Epithelial cell of esophagus (primary cell): ENCODE measurements at places on chromosomes 7 and 10.

DNA sequence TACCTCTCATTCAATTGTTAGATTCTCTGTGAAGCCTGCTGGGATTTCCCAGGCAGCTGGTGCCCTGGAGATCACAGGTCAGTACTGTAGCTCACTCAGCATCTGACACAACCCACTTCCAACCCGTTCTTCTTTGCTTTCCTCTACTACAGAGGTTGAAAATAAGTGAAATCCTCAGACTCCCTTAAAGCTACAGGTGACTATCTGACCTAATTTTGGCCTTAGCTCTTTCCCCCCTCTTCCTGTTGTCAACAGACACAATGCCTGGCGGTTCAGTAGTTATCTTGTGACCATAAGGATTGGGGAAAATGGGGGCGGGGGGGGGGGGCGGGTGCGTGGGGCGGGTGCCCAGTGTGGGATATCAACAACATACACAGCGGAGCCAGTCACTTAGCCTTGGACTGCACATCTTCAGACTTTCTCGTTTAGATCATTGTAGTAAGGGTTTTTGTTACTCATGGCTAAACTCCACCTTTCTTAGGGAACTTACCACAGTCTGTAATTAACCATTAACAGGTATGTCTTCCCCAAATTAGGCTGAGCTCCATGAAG lies 37.8 kb downstream of the MTPN start:
- DNase-seq, result no peak

DNA sequence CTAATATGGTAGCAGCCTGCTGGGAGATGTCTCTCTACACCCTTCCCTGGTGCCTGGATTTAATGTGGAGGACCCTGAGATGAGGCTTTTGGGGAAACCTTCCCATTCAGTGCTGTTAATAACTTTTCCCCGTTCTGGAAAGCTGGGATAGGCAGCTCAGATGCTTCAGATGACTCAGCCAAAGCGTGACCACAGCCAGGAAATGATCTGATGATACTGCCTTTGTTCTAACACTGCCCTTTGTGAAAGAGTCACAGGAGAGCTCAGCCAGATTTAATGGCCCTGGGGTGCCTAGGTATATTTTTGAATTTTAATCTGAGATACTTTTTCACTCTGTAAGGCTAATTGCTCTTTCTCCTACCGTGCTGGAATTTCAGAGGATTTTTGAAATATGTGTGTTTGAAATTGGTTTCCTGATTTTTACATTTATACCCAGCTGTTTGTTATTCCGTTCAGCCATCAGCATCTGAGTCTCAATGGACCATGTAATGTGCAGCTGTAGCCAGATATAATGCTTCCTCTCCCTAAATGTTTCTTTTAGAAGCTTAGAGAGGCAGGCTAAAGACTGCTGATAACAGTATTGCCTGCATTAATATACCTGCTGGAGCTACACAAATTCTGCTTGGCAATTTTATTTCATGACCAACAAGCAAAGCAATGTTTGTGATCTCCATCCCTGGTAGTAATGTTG lies 17.8 kb downstream of the CELF2 start:
- DNase-seq, result peak; percentile 87

DNA sequence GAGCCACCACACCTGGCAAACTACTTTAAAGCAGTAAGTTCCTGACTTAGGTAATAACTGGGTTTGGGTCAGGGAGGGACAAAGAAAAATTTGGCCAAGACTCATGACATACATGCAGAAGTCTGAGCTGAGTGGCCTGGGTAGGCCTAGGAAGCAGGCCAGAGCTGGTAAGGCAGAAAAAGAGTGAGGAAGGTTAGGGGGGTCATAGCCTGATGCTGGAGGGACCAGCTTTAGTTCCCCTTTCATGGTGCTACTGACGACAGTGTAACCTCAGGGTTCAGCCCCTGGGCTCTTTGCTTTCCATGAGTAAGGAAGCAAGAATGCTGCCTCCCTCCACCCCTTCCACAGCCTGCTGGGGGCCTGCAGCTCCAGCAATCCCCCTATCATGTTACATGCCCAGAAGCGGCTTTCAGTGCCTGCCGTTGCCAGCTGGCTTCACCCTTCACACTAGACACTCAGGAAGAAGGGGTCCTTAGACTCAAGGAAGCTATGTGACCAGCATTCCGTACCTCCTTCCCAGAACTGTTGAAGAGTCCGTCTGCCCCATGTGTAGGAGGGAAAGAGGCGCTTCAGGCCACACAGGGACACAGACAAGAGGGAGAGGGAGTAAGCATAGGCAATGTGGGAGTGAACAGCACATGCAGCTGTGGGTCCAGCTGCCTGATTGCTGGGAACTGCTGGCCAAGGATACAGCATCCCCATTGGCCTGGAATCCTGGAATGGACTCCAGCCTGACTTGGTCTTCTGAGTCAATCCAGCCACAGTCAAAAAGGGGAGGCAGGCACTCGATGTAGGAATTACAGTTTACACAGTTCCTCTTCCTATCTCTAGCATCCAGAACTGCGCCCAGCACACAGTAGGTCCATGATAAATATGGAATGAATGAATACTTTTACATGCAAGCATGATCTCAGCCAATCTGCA lies 4.1 kb upstream of the PLAU start:
- DNase-seq, result peak; percentile 86

GRCh38 chr7:128954830-128955802 lies 17.4 kb downstream of the IRF5 start:
- peak; percentile 66 for DNase-seq

DNA sequence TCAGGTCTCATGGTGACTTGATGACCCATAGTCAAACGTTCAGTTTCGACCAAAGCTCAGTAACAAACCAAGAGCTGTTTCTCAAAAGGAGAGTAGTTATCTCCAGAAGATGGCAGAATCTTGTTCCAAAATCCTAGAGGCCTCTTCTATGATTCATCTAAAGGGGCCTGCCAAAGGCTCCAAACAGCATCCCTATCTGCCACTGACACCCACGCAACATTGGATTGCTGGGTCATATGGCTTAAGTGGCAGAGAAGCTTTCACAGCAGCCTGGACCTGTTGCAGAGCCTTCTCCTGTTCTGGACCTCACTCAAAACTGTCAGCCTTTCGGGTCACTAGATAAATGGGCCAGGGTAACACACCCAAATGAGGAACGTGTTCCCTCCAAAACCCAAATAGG lies 54.0 kb upstream of the LRRC18 start:
- DNase-seq, result no peak

DNA sequence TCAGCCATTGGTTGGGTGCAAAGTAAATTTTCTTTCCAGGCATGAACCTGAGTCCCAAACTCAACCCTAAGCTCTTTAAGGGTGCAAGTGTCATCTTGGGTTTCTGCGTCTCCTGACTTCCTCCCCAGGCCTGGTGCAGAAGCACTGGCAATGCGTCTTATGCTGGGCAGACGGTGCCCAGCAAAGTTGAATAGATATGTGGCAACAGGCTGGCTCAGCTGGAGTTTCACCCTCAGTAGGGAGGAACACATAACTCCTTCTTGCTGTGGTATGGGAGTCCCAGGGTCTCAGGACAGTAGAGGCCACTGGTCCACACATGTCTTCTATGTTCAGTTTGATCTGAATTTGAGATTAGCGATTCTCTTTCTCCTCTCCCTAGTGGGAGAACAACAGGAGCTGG lies 181.3 kb downstream of the RPS24 start:
- no peak for DNase-seq

DNA sequence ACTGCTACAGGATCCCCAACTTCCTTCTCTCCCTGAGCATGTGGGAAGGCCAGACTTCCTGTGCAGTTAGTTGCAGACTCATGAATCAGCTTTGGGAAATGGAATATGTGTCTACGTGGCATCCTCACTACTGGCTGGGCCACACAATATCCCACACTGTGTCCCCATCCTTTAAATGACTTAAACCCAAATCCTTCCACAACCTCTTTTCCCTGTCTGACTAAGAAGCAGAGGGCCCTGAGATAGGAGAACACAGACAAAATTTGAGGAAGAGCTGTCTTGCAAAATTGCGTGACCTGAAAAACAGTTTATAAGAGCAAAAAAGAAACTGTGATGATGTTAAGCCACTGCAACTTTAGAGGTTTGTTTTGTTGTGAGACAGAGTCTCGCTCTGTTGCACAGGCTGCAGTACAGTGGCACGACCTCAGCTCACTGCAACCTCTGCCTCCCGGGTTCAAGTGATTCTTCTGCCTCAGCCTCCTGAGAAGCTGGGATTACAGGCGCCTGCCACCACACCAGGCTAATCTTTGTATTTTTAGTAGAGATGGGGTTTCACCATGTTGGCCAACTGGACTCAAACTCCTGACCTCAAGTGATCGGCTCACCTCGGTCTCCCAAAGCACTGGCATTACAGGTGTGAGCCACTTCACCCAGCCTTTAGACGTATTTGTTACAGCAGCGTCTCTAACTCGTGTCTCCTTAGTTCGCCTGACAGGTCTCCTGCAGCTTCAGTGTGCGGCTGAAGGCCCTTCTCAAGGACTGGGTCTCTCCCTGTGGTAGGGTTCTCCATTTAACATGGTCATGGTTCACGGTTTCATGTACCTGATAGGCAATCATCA lies 46.9 kb upstream of the SFMBT2 start:
- no peak for DNase-seq

DNA sequence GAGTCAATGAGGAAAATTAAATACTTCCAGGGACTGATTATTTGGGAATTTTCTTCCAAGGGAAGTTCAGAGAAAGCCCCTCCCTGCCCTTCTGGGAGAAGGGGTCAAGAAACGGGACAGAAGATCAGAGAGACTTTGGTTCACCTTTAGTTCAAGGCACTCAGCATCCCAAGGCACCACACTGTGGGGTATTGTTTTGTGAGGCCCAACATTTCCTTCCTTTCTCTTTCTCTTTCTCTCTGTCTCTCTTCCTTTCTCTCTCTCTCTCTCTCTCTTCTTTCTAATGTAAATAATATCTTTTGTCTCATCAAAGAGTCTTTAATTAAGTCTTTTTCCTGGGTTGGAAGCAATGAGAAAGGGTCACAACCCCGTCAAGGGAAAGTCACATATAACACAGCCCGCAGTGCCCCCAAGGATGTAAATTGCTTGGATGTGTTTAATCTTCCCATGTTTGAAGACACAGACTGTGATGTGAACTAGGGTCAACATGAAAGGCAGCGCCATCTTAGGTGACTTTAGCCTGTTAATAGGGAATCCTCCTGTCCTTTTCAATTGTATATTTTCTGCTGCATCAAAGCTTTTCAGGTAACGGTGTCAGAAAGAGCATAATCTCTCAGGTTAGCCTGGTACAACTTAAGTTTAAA lies 983.3 kb upstream of the C7orf33 start:
- DNase-seq, result no peak

GRCh38 chr7:69878591-69878990 lies 280.3 kb downstream of the AUTS2 start:
- DNase-seq, result no peak

DNA sequence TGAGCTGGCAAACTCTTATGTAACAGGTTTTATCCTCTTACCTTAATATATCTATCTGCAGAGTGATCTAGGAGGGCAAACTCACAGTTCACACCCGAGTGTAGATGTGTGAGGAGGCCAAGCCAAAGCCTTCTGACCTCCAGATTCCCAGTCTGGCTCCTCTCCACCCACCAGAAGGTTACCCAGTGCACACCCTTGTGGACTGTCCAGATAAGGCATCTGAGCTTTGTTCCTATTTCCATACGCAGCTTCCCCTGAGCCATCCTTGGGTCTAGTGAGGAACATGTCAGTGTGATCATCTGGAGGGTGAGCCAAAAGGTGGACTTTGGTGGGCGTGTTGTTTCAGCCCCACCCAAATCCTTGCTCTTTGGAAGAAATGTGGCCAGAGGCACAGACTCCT lies 203.0 kb upstream of the MEOX2 start:
- DNase-seq, result peak; percentile 14

DNA sequence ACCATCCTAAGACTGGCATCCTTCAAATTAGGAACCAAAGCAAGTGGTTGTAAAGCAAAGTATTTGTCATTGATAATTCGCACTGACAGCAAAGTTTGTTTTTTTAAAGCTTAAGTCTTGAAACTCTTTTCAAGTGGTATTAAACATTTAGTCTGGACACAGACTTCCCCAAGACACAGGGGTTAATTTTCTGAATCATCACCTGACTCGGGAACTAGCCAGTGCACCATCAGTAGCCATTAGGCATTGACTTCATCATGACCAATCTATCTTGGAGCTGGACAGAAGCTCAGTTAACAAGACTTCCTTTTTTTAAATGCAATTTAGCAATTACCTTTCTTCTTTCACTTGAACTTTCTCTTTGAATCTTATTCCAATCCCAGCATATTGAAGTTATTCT lies 210.6 kb downstream of the ZNF365 start:
- no peak for DNase-seq

DNA sequence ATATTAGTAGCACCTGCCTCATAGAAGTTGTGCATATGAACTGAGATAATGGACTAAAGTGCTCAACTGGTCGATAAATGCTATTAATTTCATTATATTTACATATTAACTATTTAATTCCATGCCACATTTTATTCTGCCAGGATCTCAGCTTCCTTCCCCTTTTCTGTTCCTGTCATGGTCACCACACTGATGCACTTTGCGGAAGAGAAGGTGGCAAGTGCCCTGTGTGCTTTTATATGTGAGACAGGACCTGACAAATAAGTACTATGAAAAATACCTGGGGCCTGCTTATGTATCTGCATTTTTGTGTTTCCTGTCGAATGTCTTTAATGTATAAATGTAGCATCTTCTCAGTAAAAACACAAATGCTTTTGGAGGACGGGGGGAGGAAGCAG lies 12.2 kb downstream of the ATP6V0E2 start:
- DNase-seq, result no peak

DNA sequence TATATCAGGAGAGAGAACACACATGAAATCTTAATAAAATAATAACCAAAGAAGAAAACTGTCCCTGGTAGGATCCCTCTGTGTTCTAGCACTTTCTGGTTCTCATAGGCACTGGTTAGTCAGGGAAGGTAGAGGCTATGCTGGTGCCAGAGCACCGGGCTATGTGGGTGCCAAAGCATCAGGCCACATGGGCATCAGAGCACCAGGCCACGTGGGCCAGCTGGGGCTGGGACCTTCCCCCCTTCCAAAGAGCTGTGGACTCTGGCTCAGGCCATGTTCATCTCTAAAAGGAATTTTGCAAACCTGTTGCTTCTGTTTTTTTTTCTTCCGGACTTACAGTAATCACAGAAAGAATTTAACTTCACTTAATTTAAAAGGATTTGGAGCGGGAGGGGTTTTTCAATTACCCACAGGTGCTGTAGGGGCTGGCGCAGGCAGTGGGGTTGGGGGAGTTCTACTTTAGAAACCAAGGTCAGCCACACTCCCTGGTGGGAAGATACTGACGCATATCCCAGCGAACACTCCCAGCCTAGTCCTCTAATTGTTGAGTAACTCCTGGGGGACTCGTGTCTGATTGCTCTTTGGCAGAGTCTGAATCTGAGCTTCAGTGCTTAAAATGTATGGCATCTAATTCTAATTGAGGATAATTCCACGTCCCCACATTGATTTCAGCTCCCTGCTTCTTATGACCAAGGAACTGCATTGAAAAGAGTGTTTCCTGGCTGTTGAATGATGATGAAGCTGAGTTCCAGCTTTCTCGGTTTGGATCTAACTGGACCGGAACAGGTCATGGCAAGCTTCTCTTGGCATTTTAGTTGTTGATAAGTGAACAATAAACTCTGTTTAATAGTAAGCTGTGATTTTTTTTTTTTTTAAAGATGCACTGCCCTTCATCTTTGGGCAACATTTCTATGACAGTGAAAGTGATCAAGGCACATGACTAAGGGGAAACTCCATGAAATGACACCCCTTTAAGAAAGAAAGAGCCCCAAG lies 110.7 kb upstream of the FZD8 start:
- no peak for DNase-seq

GRCh38 chr10:127649642-127650041 lies 87.3 kb upstream of the FOXI2 start:
- peak; percentile 2 for DNase-seq

GRCh38 chr7:116571552-116571951 lies 46.7 kb downstream of the CAV1 start:
- DNase-seq, result peak; percentile 85

- DNase-seq, result no peak
Observed at GRCh38 chr7:36175886-36176285, 22.8 kb downstream of the EEPD1 start.

GRCh38 chr7:71229699-71230098 lies 97.8 kb downstream of the GALNT17 start:
- DNase-seq, result no peak
